ENCODE measurements at places on chromosomes 3 and 15.

DNA sequence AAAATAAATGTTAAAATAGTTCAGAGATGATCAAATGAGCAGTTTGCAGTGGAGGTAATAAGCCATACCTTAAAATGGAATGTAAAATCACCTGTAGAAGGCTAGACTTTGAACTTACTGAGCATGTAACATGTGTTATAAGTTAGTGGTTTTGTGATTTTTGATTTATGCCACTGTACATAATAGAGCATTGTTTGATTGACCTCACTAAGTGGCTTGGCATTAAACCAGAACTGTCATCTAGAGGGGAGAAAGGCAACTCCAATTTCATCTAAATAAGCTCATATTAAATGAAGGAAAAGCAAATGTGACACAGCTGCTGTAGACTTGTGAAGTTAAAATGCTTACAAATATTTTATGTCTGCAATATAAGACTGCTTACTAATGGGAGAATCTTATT is 387.9 kb downstream of the ZIC1 start:
- DNase-seq = no peak

GRCh38 chr15:73617913-73618312 is 15.3 kb downstream of the NPTN start:
- DNase-seq = no peak

DNA sequence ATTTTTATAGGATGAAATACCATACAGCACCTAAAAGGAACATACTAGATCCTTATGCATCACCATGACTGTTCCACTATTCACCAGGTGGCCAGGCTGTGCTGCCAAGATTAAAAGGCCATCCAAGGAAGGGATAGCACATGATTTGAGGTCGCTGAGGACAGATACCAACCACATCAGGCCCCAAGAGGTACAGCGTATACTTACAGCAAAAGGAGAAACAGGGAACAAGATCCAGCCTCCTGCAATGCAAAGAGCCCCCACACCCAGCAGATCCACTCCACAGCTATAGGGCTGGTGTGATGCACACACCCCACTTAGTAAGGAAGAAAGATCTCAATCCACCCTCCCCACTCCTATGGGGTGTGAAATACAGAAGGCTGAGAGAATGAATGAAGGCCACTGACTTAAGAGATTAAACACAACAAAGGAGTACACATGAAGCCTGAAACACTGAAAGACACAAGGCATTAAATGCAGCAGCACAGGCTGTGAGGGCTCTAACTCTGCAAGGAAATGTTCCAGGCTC is 32.0 kb upstream of the ZNF445 start:
- no peak for DNase-seq

DNA sequence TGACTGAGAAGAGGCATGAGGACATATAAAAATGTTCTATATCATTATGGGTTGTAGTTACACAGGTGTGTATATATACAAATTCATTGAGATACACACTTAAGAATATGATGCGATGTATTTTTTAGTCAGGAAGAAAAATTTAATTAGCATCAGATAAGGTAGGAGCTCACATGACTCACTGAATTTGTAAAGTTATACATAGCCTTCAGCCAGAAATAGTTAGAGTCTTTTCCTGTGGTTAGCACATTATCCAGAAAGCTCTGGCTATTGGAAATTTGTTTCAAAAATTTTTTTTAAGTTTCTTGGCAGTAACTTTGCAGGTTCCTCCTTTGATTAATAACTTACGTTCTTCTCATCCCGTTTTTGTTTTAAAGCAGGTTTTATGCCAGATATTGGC is 88.6 kb downstream of the STT3B start:
- no peak for DNase-seq

DNA sequence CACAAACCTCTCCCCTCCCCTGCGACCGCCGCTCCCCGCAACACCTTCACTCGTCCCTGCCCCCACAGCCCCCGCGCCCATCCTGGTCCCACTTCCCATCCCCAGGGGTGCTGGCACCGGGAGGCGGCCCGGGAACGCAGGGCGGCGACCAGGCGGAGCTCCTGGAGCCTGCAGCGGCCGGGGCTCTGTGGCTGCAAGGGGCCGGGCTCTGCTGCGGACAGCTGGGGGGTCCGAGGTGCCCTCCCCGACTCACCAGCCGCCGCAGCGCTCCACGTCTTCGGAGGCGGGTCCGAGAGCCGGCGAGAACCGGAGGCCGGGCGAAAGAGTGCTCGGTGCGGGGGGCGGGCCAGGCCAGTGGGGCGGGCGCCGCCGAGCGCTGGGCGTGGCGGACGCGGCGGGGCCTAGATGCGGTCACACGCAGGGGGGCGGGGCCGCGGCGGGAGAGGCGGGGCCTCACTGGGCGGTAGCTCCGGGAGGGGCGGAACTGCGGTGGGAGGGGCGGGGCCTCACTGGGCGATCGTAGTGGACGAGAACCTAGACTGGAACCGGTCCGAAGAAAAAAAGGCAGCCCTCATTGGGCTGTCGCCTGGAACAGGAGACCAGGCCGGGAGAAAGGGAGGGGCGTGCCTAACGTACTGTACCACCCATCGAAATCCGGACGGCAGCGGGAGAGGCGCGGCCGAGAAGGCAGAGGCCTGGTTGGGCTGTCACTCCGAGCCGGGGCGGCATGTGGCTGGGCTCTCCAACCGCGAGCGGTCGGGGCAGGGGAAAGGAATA is at the start of gene ANO10:
Gene ANO10 (minus strand): TSS at position 356 of the 777 bp plus-strand sequence. CDS start 16,159 bp downstream, outside the sequence.
- DNase-seq = peak; percentile 97

DNA sequence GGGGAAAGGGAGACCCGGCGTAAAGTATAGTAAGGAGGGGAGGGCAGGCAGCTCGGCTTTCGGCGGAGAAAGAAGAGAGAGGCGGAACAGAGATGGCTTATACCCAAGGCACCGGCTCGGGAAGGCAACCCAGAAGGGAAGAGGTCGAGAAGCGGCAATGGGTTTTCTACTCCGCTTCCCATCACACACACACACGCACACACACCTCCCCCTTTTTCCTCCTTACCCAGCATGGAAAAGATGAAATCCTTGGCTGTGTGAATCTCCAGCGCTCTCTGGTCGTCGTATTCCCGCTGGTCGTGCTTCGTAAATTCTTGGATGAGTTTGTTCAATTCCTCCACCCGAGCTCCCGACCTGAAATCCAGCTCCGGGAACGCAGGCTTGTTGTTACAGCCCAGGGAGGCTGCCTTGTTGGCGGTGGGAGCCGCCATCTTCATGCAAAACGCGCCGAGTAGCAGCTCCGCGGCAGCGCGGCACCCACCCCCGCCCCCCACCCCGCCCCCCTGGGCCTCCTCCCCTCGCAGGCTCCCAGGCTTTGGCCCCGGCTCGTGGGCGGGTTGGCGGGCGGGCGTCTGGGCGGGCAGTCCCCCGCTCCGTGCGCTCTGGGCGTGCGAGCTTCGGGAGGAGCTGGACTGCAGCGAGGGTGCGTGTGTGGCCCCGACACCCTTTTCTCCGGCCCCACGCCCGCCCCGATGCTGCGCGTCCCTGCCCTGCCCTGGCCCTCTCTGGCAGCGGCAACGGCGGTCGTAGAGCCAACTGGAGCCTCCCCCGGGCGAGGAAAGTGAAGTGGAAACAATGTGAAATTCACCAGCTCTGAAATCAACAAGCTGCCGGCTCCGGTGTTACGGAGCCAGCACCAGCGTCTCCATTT is at the start of gene MB21D2:
Gene MB21D2 (minus strand): TSS at position 453 of the 871 bp plus-strand sequence. CDS start 16 bp downstream, at position 437.
- DNase-seq = peak; percentile 75

DNA sequence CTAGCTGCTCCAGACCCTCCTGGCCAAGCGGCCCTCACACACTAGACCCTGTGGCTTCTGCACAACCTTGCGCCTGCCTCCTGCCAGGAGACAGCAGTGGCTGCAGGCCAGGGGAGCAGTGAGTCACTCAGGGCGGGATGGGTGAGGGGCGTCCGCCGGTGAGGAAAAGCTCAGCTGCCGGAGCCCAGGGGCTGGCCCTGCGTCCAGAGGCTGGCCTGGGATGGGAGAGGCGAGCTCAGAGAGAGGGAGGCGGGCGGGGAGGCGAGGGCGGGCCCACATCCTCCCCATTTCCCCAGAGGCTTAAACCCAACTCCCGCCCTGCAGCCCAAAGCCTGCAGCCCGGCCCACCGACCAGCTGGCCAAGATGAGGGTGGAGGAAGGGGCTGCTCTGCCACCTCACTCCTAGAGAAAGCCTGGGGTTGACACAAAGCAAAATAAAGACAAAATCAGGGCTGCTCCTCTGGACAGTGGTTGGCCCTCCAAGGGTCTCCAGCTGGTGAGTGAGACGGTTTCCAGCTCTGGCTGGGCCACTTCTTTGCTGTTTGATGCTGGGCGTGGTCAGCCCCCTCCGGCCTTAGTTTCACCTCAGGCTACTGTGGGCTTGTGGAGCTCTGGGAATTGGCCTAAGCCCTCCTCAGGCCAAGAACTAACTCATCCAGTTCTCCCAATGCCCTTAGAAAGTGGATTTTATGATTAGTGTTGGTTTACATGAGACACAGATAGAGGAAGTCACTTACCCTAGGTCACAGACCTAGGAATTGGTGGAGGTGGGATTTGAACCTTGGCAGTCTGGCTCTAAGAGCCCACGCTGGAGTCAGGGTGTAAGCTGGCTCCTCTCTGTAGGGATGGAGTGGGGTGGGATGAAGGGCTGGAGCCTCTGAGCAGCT is 50.6 kb downstream of the IQSEC1 start:
- no peak for DNase-seq

DNA sequence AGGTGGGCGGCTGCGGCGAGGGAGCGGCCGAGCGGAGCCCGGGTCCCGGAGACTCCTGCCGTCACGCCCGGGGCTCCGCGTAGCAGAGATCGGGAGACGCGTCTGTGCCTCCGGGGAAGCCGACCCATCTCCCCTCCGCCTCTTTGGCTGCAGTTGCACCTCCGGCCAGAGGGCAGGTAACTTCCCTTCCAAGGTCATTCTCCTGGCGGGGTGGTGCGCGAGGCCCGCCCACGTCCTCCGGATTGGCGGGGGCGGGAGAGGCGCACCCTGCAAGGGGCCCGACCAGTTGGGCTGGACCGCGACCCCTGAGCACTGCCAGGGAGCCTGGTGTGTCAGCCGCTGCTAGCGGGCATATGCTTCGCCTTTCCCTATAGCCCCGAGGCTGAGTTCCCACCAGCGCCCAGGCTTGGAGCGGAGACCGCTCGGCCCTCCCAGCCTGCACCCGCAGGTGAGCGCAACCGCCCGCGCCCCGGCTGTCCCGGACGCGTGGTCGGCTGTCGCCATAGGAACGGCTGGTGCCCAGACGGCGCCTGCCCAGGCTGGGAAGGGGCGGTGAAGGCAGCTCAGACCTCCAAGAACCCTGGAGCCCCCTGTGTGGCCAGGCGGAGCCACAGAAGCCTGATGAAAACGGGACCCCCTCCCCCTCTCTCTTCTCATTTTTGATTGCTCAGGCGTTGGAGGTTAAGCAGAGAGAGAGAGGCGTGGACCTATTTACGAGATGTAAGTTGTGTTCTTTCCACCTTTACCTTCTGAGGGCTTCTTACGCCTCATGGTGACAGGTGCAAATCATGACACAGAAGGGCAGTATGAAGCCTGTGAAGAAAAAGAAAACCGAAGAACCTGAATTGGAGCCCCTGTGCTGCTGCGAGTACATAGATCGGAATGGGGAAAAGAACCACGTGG is 453 bp downstream of the ZDHHC23 start:
- peak; percentile 28 for DNase-seq

DNA sequence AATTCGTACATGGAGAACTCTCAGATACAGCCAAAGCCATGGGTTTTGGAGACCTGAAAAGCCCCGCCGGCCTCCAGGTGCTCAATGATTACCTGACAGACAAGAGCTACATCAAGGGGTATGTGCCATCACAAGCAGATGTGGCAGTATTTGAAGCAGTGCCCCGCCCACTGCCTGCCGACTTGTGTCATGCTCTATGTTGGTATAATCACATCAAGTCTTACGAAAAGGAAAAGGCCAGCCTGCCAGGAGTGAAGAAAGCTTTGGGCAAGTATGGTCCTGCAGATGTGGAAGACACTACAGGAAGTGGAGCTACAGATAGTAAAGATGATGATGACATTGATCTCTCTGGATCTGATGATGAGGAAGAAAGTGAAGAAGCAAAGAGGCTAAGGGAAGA is 23.5 kb downstream of the MYO5A start:
- peak; percentile 23 for DNase-seq

GRCh38 chr15:39588531-39589192 is 7.8 kb downstream of the THBS1 start:
- DNase-seq = no peak

DNA sequence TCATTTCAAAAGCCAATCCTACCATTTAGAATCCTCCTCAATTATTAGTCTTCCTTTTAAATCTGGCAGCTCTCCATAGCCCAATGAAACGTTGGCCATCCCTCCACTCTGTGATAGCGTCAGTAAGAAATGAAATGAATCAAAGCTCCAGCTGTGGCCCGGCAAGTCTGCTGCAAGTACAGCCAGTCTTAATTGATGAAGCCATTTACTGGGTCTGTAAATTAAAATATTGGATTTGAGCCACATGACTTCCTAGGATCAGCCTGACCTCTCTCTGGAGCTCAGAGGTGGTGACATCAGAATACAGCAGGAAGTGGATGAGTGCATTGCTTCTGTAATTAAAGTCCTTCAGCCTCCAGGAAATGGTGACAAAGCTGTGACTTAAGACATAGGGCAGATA is 347.0 kb upstream of the LMCD1 start:
- DNase-seq = no peak

DNA sequence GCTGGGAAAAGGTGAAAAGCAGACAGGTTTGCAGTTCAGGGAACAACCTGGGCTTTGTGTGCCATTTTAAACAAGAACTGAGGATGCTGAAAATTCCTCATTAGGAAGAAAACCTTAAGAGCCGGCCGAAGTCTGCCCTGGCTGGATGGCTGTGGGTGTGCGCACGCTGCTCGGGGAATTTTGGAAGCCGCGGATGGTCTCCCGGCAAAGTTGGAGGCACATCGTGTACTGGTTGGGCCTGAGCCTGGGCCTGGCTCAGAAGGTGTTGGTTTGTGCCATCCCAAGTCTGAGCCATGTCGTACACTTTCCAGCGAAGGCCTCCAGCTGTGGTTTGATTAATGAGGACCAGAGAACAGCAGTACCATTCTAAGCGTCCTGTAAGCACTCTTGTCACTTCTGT is 188.2 kb downstream of the ATP10A start:
- DNase-seq = no peak

DNA sequence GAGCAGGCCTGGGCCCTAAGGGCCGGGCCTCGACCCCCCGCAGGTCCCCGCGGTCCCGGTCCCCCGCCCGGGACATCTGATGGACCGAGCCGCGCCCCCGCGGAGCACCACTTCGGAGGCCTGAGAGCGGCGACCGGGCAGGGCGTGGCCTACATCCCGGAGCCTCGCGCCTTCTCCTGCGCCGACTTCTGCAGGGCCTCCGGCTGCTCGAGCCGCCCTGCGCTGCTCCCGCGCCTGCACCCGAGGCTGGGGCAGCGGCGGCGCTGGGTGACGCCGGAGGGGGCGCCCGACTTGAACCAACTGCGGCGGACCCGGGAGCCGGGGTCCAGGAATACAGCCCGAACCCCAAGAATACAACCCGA is 14.9 kb upstream of the GP9 start:
- DNase-seq = peak; percentile 58

DNA sequence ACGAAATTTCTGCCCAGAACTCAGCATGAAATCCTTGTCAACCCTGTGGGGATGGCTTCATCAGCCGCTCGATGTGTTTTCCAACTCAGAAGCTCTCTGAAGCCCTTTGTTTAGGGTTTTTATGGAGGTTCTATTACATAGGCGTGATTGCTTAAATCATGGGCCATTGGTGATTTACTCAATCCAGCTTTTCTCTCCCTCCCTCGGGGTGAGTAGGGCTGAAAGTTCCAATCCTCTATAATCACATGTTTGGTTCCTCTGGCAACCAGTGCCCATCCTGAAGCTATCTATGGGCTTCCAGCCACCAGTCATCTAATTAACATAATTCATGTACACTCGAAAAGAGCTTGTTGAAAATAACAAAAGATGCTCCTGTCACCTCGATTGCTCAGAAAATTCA is 51.6 kb downstream of the GATM start:
- DNase-seq = no peak
